Foreskin keratinocyte (primary cell): ENCODE measurements at places on chromosomes 1 and 21. TPM values are rescaled to one million over a fixed set of nuclear protein-coding genes. Genes with fewer than 3 reads are reported as not detected.

GRCh38 chr1:27568300-27569087, 35.5 kb downstream of the AHDC1 start:
- DNase-seq: peak; percentile 90

DNA sequence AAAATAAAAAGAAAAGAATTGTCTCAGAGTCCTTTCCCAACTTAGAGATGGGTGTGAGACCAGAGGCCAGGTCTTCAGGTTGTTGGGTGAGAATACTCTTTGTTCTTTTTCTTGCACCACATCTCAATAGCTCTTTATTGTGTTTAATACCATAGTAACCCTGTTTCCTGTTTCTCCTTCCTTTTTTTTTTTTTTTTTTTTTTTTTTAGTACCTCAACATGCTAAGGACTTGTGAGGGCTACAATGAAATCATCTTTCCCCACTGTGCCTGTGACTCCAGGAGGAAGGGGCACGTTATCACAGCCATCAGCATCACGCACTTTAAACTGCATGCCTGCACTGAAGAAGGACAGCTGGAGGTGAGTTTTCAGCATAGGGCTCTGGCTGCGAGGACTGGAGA, 24.4 kb downstream of the CELF3 start:
- no peak for DNase-seq

DNA sequence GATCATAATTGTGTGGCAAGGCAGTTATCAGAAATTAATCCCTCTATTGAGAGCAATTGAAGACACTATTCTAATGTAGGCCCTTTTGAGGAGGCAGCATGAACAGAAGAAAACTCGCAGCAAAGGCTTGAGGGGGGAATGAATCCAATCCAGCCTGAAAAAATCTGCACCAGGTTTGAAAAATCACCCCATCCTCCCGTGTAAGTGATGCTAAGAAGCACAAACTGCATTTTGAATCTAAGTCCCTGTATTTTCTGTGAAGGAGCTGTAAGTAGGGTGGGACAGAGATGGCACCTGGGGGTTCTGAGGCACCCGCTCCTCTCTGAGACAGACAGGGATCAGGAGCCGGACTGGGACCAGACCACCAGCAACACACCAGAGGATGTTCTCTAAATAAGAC, at the start of gene CRB1:
Gene CRB1 (plus strand): TSS at position 241 of the 400 bp plus-strand sequence. CDS start 161 bp downstream, outside the sequence.
- DNase-seq: no peak

Gene TMCC2
- 1.7 and 1.8 TPM in 2 replicates for total RNA-seq

GRCh38 chr1:153431002-153431401, 14.7 kb downstream of the S100A7A start:
- DNase-seq: no peak

DNA sequence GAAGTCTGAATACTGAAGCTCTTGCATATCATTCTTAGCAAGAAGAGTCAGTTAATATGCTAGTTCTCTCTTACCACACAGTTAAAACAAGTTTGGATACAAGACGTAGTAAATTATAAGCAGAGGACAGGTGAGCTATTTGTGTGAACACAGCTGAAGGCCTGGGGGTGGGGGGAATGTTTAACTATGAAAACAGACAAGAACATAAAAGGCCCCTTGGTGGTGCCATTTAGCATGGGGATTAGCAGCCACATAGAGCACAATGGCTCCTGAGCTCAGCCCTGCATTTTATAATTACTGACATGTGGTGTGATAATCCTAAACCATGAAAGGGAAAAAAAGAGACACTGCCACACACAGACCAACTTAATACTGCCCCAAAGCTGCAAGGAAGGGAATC, 94.8 kb downstream of the TGFBR3 start:
- no peak for DNase-seq

GRCh38 chr1:182570611-182570970, 18.5 kb downstream of the RNASEL start:
- DNase-seq: no peak

DNA sequence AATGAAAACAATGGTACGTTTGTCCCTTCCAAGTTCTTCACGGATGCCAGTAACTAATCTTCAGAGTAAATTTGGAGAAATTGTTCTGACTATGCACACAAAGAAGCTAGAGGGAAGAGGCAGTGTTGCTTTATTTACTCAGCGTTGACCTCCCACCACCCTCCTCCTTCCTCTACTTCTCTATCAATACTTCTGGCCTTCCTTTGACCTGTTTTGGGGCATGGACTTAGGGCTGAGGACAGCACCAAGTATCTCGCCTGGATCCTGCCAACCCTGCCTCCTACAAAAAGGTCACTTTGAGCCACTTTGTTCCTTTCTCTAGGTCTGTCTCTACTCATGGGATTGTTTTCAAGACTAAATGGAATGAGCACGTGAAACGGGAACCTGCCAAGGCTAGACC, 282.6 kb downstream of the DSCAM start:
- no peak for DNase-seq

DNA sequence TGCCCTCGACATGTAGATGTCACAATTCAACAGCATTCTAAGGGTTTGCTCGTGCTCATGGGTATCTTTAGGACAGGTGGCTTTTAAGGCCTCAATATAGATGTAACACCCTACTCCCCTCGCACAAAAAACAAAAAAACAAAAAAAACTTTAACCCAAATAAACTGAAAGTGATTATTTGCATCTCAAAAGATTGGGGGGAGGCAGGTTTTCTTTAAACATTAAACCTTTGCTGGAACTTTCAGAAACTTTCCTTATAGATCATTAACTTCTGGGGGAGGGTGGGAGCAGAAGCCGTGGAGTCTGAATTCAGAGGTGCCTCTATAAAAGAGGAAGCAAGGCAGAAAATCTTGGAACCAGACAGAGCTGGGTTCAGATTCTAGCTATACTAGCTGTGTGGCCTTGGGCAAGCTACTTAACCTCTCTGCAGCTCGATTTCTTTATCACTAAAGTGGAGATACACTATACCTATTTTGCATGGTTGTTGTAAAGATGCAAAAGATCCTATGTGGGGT, 3.2 kb upstream of the KIAA1614 start:
- no peak for DNase-seq

- no peak for DNase-seq
Measured at GRCh38 chr1:13813398-13814012, 113.5 kb downstream of the PRDM2 start.

DNA sequence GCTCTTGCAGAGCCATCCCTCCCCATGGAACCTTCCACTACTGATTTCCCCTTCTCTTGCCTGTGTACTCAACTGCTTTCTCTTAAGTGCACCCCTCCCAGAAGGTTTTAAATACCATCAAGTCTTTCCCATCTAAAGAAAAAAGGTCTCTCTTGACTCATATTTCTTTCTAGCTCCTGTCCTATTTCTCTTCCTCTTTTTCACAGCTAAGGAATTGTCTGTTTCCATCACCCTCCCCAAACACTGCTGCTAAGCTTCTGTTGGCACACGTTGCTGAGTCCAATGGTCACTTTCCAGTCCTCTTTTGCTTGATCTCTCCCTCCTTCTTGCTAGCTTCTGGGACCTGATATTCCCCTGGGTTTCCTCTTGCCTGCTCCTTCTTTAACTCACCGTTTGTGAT, 13.3 kb upstream of the GNL2 start:
- DNase-seq: no peak

DNA sequence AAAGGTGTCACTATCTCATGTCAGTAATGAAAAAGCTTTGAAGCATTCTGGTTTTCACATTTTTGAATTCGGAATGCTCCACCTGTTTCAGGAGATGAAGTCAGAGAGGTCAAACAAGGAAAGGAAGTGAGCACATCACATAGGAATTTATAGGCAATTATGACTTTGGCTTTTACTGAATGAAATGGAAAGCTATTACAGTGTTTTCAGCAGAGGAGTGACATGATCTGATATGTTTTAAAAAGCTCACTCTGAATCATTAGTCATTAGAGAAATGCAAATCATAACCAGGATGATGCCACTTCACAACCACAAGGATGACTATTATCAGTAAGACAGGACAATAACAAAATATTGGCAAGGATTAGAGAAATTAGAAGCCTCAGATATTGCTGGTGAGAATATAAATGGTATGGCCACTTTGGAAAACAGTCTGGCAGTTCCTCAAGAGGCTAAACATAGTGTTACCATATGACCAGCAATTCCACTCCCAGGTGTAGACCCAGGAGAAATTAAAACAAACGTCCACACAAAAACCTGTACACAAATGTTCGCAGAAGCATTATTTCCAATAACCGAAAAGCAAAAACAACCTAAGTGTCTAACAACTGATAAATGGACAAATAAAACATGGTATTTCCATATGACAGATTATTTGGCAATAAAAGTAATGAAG, 7.5 kb downstream of the TAF1A start:
- DNase-seq: peak; percentile 93

DNA sequence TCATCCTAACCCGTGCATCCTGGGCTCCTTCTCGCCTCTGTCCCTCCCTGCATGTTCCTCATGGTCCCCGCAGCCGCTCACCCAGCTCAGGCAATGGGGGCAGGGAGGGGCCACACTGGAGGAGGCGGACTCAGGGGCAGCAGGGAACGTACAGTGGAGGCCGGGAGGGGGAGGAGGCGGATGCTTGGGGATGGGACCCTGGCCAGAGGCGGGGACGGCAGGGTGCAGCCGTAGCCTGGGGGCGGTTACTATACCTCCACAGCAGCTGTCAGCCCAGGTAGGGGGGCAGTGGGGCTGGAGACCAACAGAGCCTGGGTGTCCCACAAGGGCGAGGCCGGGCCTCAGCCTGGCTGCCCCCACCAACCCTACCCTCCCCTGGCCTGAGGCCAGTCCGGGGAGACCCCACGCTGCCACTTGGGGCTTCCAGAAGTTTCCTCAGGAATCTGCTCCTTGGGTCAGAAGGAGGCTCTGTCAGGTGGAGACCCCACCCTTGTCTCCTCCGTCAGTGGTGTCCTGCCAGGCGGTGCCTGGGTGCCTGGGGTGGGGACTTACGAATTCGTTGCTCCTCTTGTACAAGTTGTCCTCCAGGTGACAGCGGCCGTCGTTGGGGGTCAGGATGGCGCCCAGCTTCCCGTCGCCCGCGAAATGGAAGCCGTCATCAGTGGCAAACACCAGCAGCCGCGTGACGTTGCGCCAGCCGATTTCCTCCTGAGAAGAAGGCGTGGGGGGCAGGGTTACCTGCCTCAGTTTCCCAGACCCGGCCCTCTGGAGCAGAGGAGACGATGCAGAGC, 20.7 kb downstream of the ITGB2 start:
- no peak for DNase-seq

- no peak for DNase-seq
Measured at GRCh38 chr1:21258331-21259134, 31.7 kb downstream of the ECE1 start.

Gene C21orf58
- 7.0 and 7.1 TPM in 2 replicates for total RNA-seq
